Esophagus squamous epithelium (tissue), 5 donors: ENCODE measurements at places on chromosomes 5 and 9.

GRCh38 chr5:38807570-38808483, 38.0 kb upstream of the OSMR start:
- no peak for DNase-seq

- no peak for DNase-seq
These were observed 248.3 kb downstream of the CDH18 start for GRCh38 chr5:19739671-19740070.

GRCh38 chr5:14004598-14005394, 60.3 kb upstream of the DNAH5 start:
- no peak for DNase-seq

GRCh38 chr9:109286571-109286977, 34.3 kb downstream of the EPB41L4B start:
- no peak for DNase-seq

DNA sequence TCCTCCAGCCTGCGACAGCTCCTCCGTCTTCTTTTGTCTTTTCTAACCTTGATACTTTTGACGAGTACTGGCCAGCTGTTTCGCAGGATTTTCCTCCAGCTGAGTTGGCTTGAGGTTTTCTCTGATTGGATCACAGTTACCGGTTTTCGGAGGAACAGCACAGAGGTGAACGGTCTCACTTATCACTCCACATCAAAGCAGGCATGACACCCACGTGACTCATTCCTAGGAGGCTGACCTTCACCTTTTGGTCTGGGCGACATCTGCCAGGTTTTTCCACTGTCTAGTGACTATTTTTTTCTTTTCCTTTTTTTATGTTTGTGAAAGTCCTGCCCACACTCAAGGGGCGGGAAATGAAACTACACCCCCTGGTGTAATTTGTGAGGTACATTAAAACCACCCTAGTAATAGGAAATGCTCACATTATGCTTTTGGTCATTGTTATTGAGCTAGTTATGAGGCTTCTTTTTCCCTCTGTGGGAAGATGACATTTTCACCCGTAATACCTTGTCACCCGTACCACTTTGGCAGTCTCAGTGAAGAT, 319.2 kb downstream of the GADD45G start:
- no peak for DNase-seq

DNA sequence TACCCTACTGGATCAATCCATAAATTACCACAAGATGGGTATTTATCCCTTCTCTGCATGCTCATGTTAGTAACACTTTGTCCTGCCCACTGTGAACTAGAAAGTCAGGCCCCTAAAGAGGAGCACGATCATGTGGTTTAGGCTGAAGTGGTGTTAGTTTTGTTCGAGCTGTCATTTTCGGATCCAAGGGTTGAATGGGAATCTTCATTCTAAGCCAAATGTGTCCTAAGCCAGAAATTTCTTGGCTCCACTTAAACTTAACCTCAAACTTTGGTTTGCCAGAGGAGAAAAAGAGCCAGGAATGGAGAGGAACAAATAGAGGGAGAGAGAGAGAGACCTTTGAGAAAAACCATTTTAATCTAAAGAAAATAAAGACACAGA, 837.7 kb upstream of the ZNF608 start:
- no peak for DNase-seq

DNA sequence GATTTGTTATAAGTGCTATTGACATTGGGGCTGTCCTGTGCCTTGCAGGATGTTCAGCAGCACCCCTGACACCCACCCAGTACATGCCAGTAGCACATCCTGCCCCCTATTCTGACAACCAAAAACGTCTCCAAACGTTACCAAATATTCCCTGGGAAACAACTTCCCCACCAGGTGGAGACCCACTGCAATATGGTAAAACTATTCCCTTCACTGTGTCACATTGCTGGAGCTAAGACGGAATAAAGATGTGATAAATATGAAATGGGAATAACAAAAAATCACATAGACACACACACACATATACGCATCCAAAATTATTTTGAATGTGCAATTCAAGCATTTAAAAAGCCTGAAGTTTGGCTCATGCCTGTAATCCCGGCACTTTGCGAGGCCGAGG, 874.3 kb upstream of the DMAC1 start:
- DNase-seq, result no peak

GRCh38 chr5:88745093-88745696, 137.8 kb downstream of the MEF2C start:
- DNase-seq, result no peak

DNA sequence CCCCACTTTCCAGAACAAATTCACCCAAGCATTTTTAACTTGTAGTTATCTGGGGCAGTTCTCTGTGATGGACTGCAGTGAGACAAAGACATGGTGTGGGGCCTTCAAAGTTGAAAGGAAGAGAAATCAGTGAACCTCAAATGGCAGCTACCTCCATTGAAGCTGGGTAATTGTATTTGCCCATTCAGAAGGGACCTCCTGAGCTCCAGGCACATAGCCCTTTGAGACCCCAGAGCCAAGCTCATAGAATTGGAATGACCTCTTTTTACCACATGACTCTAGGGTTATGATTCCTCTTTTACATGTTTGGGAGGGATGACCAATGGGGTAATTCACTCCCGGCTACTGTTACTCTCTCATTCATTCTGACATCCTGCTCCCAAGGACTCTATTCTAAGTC, 368.4 kb upstream of the ITGA1 start:
- DNase-seq, result no peak

GRCh38 chr9:99087462-99087861, 17.5 kb upstream of the TGFBR1 start:
- DNase-seq, result no peak

GRCh38 chr5:168822248-168822744, 243.1 kb upstream of the PANK3 start:
- DNase-seq, result no peak

GRCh38 chr9:106305428-106306133, 557.4 kb upstream of the ZNF462 start:
- DNase-seq, result no peak

DNA sequence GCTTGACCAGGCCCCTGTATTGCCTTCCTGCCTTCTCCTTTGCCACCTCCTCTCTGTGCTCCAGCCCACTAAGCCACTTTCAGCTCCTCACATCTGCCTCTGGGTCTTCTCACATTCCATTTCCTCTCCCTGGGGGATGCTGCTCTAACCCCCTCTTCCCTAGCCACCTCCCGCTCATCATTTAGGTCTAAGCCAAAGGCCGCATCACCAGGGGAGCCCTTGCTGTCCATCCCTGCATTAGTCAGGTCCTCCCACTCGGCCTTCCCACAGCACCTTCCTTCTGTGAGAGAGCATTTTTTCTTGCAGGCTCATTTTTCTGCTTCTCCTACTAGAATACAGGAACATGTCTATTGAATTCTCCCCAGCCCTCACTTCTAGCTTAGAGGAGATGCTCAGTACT, 72.6 kb upstream of the GALNT10 start:
- no peak for DNase-seq

GRCh38 chr5:61019642-61020041, 74.6 kb downstream of the NDUFAF2 start:
- no peak for DNase-seq

- no peak for DNase-seq
These were observed 576.3 kb downstream of the PDE4D start for GRCh38 chr5:59317023-59317773.

GRCh38 chr5:139377226-139377625, 5.9 kb downstream of the SLC23A1 start:
- DNase-seq, result no peak

- no peak for DNase-seq
These were observed 565.7 kb upstream of the WWC1 start for GRCh38 chr5:167725741-167726140.

DNA sequence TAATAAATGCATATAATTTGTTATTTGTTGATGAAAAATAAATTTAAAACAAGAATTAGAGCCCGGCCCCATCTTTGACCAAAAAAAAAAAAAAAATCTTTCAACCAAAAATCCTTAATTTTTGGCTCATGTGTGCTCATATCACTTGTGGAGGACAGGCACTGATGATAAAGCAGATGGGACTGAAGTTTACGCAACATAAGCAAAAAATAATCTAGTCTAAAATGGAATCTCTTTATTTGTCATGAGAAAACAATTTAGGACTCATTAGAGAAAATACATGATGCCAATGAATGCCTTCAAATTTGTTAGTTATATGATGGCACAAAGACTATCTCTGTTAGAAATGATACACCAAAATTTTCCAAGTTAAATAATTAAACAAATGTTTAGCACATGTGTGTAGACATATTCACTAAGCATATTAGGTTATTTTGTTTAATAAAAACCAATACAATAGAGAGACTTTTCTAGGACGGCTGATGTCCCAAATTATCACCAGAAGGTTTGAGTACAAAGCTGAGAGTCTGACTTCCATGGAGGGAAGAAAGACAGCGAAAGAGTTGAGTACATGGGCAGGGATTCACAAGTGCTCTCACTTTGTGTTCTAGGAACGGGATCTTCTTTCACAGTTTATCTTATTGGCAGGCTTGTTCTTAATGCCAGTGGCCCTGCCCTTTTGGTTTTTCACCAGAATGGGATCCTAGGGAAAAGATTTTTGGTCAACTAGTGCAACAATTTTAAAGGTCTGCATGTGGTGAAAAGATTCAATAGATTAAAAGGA, 621.4 kb downstream of the RAB3C start:
- no peak for DNase-seq

DNA sequence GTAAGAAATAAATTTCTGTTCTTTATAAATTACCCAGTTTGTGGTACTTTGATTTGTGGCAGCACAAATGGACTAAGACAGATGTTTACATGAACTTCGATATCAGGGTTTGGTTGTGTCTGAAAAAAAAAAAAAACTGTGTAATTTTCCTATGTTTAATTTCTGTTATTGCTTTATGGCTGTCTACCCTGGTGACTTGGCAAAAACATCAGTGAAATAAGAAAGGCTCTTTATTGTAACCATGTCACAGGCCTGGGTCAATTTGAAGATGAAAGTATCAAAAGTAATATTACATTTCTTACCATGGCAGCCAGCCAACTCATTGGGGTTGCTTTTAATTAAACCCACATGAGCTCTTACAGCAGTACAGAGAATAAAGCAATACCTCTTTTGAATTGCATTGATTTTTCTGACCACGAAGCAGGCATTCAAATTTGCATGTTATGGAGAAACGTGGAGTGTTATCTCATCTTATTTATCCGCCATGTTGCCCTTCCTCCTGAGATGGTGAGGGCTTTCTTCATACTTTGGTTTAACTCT, 20.6 kb upstream of the SV2C start:
- DNase-seq, result no peak

- no peak for DNase-seq
These were observed 392.2 kb downstream of the EBF1 start for GRCh38 chr5:158707534-158707933.

DNA sequence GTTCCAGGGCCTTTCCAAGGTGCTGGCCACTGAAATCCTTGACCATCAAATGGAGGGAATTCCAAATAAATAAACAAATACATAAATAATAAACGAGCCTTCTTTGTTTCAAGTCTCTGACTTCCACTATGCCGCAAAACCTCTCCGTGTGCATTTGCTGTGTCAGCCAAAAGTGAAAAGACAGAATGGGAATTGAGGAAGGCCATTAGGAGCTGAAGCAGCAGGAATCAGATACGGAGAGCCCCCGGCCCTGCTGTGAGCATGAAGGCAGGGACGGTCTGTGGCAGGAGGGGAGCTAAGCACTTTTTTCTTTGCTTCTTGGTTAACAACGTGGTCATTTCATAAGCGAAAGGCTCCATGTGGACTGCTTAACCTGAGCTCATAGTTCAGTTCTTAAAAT, 26.1 kb downstream of the PLPPR1 start:
- no peak for DNase-seq

GRCh38 chr9:16306586-16306985, 563.9 kb downstream of the BNC2 start:
- DNase-seq, result no peak

DNA sequence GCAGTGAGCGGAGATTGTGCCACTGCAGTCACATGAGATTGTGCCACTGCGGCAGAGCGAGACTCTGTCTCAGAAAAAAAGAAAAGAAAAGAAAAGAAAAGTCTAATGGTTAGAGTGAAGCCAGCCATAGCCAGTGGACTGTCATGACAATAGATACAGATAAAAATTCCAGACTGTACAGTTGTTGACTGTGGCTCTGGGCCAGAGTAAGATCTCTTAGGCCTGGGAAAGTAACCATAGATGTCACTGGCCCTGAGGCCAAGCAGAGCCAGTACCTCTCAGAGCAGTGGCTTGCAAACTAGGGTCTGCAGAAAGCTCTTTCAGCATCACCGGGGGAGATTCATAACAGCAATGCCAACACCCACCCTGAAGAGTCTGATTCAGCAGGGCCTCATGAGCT, 44.1 kb upstream of the SUB1 start:
- DNase-seq, result no peak

DNA sequence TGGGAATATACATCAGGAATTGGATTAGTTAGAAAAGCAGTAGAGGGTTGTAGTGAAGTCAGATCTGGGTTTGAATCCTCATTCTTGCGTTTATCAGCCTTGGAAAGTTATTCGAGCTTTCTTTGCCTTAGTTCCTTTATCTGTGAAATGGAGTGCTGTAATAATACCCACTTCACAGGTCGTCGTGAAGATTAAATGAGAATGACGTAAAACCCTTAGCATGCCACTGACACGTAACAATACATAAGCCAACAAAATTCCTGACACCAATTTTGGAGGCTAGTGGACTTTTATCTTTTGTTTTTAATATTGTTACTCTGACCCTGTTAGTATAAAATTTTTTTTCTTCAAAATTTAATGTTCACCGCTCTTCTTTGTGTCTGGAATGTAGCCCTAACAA, 3.4 kb downstream of the SKP2 start:
- DNase-seq, result no peak

GRCh38 chr5:2515180-2515764, 236.2 kb downstream of the IRX2 start:
- DNase-seq, result no peak

DNA sequence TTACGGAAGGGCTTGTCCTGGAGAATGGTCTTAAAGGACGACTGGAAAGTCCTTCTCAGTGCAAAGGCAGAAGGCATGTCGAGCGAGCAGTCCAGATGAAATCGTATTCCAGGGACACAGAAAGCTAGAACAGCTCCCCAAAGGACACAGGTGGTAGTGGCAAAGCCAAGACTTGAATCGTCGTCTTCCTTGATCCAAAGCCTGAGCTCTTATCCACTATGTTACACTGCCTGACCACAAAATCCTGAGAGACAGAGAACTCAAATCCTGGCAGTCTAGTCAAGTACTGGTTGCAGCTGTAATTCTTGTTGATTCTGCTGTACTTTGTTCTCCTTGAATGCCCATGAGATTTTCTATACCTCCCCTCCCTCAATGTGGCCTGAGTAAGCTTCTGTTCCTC, 198.7 kb downstream of the TARS1 start:
- DNase-seq, result no peak

- DNase-seq, result no peak
These were observed 5.4 kb downstream of the ZFR start for GRCh38 chr5:32439086-32439642.

GRCh38 chr9:84811072-84811750, 141.7 kb downstream of the NTRK2 start:
- DNase-seq, result no peak

DNA sequence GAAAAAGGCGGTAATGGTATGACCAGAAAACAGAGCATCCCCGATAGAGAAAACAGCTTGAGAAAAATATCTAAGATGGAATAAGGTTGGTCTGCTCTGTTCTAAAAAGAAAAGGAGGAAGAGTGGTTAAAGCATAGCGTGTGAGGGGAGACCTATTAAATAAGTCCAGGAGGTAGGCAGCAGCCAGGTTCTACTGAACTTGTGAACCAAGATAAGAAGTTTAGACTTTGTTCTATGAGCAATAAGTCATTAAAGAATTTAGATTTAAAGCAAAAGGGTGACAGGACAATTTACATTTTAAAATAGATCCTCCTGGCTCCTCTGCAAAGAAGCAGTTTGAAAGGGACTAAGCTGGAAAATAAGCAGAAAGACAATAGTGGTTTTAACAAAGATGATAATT, 81.3 kb upstream of the COX7C start:
- DNase-seq, result no peak

- DNase-seq, result no peak
These were observed 19.4 kb upstream of the KCNIP1 start for GRCh38 chr5:170484459-170484831.
